Stimulated activated CD8-positive, alpha-beta memory T cell treated with anti-CD3 and anti-CD28 coated beads, Interleukin-12 subunit alpha, Interleukin-12 subunit beta, amount 100 ng/mL, for 1 hour (primary cell): ENCODE measurements at places on chromosomes 12 and 14.
A peak's percentile ranks its signal among the peaks of the same experiment; 100 is the strongest.

GRCh38 chr12:29713729-29714128, 70.0 kb downstream of the TMTC1 start:
- no peak for DNase-seq

GRCh38 chr12:42704340-42704739, 114.8 kb upstream of the PRICKLE1 start:
- no peak for DNase-seq

DNA sequence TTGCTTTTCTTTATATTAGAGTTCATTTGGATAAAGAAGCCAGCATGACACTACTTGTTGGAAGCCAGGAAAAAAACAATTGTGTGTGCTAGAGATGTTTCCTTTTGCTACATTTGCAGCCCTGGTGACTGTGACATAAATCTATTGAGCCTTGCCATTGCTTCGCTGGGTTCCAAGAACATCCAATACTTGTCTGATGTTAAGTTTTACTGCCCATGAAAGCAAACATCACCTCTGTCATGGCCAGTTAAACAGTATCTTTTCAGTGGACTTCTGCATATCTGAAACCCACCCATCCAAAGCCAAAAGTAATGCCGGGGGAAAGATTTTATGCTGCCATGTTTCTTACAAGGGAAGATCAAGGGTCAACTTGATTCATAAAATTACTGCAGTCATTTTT, 184.0 kb downstream of the MSRB3 start:
- no peak for DNase-seq

DNA sequence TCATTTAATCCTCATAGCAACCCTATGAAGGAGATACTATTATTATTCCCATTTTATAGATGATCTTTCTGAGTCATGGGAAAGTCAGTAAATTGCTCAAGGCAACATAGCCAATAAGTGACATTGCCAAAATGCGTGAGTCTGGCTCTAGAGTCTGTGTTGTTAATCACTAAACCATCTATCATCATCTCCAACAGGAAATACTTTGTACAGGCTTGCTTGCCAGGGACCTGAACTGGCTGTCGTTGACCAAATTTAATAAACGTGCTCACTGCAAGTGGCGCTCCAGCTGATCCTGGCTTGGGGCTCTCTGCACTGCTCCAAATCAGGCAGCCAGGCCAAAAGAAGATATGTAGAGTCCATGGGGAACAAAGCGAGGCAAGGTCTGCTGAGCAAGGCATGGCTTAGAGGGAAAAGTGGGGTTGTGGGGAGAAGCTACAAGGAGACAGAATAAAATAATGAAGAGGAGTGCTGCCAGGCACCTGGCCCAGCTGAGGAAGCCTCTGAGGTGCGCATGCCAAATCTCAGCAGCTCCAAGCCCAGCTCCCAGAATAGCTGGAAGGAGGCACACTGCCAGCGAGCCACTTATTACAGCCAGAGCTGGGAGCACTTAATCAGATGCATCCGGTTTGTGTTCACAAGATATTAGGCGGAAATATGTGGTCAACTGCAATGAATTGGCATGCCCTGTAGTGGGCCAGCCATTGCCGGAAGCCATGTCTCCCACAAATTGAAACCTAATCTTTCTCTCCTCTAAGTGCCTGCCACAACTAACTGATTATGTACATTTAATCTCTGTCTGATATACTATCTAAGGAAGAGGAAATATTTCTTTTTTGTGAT, 43.3 kb upstream of the PTPRO start:
- no peak for DNase-seq

DNA sequence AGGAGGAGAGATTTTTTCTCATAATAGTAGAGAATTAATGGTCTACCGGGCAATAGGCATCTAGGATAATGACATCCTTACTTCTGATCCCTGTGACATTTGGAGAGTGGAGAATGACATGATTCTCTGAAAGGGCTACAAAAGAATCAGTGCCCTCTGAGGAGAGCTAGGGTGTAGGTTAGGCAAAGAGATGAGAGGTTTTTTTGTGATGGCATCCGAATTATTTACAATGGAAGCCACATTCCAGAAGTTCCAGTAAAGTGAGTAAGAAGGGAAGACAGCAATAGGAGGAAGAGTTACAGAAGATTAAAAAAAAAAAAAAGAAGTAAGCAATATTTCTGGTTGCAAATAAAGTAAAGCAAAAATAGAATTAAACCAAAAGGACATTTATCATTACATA, 478.0 kb downstream of the RMST start:
- DNase-seq, result no peak

- DNase-seq, result no peak
Observed at GRCh38 chr12:5648692-5649359, 216.9 kb downstream of the NTF3 start.

GRCh38 chr12:112584266-112584722, 165.5 kb downstream of the PTPN11 start:
- no peak for DNase-seq

- no peak for DNase-seq
Observed at GRCh38 chr12:53300187-53300586, 692 bp downstream of the MYG1 start.

DNA sequence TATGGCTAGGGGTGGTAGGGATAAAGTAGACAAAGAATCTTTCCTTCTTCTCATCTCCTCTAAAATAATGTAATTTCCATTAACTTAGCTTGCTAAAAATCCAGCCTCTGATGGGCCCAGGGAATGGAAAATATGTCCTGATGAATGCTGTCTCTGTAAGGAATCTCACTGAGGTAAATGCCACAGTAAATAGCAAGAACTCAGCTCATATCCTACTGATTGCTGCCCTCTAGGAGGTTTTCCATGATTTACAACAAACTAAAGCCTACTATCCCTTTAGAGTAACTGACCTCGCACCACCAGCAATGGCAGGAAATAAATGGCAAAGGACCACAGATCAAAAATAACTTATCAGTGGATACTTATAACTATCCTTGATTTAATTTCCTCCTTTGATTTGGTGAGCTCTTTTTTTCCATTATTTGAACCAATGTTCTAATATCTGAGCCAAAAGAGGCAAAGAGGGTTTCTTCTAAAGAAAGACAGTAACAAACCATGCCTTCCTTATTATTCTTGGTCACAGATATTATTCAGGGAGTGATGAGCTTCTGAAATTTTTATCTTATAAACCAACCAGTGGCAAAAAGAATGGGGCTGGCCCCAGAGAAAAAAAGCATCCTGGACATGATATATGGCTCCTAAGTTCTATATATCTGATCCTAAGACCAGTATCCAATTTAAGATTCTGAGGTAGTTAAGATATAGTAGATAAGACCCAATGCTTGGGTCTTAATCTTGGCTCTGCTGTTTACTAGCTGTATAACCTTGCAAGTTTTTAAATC, 43.8 kb downstream of the SENP1 start:
- DNase-seq, result no peak

- no peak for DNase-seq
Observed at GRCh38 chr12:106566771-106567170, 16.0 kb upstream of the RFX4 start.

GRCh38 chr14:69708049-69708448, 58.9 kb upstream of the SRSF5 start:
- no peak for DNase-seq

DNA sequence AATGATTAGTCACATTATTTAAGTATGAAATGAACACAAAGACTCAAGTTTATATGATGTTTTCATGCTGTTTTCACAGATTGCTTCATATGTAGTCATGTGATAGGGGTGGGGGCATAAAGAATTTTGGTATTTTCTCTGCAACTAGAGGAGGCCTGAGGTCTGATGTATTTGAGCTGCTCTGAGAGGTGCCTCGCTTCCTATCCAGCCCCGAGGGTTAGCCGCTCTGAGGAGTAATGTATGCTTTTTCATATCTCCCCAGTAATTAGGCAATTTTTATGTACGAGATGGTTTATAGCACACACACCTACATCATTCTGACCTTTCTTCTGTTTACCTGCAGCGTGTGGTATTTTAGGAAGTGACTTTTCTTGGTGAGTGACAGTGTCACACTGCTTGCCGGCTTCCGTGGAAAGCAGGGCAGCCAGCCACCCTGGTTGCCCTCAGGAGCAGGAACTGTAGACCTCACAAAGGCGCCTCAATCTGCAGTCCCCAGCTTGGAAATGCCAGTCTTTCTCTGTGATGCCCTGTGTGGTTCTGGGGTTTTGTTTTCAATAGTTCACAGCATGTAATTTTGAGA, 106.4 kb downstream of the VRK1 start:
- DNase-seq, result no peak

DNA sequence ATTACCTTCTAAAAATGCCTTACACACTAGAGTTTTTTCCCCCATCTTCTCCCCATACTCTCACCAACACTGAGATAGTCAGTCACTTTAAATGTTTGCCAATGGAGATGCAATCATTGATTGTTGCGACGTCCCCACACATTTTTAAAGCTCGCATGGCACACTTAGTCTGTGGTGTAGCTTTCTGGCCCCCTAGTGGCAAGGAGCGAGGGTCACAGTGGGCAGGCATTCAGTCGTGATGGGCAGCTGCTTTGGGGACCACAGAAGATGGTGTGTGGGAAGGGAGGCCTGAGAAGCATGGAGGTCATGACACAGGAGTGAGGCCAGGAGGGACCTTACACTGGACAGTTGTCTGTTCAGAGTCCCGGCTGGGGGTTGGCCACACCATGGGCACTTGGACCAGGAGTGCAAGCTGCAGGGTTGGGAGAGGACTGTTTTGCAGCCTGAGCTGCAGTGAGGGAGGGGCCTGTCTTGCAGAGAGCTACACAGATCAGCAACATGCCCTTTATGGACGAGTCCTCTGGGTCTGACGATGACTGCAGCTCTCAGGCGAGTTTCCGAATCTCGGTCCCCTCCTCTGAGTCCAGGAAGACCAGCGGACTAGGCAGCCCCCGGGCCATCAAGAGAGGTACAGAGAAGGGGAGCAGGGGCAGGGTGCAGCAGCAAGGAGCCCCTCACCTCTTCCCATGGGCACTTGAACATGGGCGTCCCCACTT, 28.6 kb downstream of the PIGH start:
- peak; percentile 41 for DNase-seq

GRCh38 chr12:131418121-131418520, 292.8 kb upstream of the SFSWAP start:
- DNase-seq, result no peak

GRCh38 chr12:27866373-27867101, 86.5 kb upstream of the MANSC4 start:
- no peak for DNase-seq

DNA sequence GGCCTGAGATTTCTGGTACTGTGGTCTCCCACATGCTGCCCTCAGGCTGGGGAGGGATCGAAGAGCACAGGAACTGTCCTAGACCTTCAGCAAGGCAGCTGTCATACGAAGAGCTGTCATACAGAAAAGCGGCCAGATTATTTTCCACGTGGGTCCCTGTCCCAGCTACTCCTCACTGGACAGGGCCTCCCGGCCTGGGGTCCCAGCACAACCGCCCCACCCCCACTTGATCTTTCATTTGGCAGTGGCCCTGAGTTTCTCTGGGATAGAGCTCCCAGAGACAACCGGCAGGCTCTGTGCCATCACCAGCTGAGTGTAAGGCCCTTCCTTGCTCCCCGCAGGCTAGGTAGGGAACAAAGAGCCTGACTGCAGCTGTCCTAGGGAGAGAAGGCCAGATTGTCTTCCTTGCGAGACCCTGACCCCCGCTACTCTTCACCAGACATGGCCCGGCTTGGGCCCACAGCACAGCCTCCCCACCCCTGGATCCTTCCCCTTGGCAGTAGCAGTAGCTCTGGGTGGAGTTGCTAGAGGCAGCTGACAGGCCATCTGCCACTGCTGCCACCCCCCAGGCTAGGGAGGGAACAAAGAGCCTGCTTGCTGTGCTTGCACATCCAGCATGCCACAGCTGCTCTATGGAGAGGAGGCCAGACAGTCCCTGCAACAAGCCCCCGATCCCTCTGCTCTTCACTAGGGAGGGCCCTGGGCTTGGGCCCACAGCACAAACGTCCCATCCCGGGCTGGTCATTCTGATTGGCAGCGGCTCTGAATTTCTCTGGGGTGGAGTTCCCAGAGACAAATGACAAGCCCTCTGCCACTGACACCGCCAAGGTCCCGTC, 3.1 kb upstream of the OR4N2 start:
- DNase-seq, result no peak

GRCh38 chr12:110179291-110179690, 55.1 kb downstream of the IFT81 start:
- DNase-seq, result no peak

DNA sequence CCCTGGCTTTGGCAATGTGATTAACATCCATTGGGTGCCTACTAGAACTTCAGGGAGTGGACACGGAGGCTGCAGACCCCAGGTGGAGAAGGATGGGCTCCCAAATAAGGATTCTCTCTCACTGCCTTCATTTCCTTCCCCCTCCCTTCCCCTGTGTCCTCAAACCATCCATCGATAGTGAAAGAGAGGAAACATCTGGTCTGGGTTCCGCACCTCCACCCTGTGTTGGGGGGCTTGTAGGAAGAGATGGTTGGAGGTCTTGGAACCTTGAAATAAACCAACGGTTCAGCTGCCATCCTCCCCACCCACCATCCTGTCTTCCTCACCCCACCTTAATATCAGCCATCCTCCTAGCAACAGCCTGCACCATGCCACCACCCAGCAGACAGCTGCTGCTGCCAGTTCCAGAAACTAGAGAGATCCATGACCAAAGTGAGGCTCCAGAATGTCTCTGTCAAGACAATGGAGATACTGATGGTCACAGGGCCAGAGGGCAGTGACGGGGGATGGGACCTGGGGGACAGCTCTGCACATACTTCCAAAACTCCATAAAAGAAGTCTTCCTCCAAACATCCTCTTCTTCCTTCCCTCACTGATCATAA, 153.1 kb upstream of the CCND2 start:
- DNase-seq, result no peak
